ENCODE measurements at places on chromosomes 11 and 22.

- DNase-seq, result peak; percentile 79
These were observed 105.0 kb downstream of the FAT3 start for GRCh38 chr11:92329646-92330045.

GRCh38 chr11:104781719-104782376 is 116.4 kb downstream of the CASP12 start:
- DNase-seq, result no peak

- DNase-seq, result peak; percentile 47
These were observed 4.1 kb downstream of the MMP20 start for GRCh38 chr11:102620818-102621561.

- DNase-seq, result no peak
These were observed 50.7 kb upstream of the SLC35C1 start for GRCh38 chr11:45754261-45754709.

DNA sequence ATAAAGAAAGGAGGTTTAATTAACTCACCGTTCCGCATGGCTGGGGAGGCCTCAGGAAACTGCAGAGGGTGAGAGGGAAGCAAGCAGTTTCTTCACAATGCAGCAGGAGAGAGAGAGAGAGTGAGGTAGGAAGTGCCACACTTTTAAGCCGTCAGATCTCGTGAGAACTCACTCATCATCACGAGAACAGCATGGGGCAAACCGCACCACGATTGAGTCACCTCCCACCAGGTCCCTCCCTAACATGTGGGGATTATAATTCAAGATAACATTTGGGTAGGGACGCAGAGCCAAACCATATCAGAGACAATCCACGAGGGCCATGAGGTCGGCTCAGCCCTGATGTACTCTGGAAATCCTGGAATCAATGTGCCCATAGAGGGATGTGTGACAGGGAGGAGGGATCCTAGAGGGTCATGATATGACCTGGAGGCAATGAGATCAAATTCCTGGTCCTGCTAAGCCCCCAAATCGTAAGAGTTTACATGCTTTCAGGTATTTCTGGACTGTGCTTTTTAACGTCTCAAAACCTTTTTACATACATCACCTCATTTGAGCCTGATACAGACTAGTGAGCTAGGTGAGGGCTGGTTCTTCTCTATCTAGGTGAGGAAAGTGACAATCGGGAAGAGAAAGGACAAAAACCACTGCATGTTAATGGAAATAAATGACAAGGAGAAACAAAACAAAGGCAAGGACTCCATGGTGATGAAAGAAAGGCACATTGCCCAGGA is 19.5 kb upstream of the RASSF10 start:
- DNase-seq, result no peak

DNA sequence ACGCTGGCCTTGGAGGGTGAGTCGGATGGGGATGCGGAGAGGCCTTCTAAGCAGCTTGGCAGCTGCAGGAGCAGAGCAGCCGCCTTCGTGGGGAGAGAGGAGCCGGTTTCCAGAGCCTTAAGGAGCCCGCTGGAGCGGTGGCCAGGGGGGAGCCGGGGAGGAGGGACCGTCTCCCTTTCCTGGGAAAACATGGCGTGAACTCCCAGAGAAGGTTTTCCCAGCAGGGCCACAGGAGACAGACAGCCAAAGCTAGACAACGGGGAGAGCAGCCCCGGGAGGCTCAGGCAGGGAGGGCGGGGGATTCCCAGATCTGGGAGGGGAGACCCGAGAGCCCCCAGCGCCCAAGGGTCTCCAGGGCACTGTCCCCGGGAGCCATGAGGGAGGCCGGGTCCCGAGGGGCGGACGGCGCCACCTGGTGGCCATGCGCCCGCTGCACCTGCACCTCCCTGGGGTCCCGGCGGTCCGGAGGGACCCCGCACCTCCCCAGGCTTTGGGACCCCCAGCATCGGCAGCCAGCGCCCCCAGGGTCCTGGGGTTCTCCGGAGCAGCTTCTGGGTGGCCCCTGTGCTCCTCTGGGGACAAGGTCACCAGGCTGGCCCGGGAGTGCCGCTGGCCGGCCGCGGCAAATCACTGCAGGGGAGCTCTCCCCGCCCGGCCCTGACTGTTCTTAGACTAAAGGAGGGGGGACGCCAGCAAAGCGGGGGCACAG is 2.4 kb upstream of the SYT8 start:
- DNase-seq, result no peak

- DNase-seq, result no peak
These were observed 8.2 kb upstream of the SEC14L3 start for GRCh38 chr22:30479981-30480380.

DNA sequence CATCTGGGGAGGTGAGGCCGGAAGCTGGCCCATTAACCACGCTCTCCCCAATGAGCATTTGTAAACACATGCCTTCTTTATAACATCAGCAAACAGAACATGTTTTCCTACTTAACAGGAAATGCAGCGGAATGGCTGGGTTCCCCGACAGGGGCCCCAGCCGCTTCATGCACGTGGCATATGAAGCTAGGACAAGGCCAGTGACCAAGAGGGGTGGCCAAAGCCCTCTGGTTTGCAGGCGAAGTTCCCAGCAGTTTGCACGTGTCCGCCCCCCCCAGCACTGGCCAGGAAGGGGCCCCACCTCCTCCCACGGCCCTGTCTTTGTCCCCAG is 38.7 kb upstream of the LINC01488 start:
- DNase-seq, result peak; percentile 10

DNA sequence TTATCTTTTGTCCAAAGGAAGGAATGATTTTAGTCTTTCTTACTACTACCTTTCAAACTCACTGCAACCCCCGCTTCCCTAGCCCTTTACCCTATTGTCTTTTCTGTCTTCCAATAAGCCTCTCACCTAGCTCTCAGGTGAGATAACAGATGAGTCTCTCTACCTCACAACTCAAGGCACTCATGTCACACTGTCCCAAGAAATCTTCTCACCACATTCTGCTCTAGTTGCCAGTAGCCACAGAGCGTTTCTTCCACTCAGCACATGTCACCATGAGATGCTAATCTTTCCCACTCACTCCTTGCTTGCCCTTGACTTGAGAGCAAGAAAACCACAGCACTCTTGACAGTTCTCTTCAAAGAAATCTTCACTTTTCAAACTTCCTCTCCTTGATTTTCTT is 32.7 kb upstream of the TMEM41B start:
- no peak for DNase-seq

- DNase-seq, result no peak
These were observed 305.9 kb downstream of the BRD1 start for GRCh38 chr22:49521787-49522224.

GRCh38 chr11:31645747-31646146 is 136.2 kb downstream of the ELP4 start:
- peak; percentile 83 for DNase-seq

DNA sequence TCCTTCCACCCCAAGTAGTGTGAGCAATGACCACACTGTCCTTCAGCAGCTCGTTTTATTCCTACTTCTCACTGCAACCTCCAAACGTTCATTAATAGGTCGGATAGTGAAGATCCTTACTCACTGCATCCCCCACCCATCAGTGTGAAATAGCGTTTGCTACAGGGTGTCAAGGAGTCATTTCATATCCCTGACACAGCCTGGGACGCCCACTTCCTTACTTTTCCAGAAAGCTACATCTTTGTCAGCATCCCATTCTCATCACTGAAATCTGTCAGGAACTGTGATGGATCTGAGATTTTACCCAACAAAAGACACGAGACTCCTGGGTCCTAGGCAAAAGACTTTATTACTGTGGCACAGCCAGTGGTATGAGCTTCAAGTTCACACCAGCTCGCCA is 592.4 kb downstream of the NTM start:
- DNase-seq, result no peak

DNA sequence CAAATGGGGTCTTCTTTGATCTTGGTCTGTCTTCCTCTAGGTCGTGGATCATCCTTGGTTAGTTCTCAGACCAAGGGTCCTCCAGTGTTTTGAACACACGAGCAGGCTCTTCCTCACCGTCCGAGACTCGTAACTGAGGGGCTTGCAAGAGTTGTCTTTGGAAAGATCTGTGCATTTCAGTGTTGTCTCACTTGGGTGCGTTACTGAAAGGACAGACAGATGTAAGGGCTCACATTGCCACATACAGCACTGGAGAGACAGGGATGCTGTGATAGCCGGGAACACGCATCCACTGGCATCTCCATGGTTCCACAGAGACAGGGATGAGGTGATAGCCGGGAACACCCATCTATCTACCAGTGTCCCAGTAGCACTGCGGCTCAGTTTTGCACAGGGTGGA is 15.7 kb downstream of the GLB1L2 start:
- DNase-seq, result no peak

- no peak for DNase-seq
These were observed 4.4 kb downstream of the GAS2 start for GRCh38 chr11:22670830-22671229.

- DNase-seq, result no peak
These were observed 38.6 kb upstream of the CELSR1 start for GRCh38 chr22:46575911-46576555.

GRCh38 chr11:130062026-130062425 is 7.7 kb upstream of the APLP2 start:
- DNase-seq, result no peak

- no peak for DNase-seq
These were observed 38.4 kb upstream of the EMID1 start for GRCh38 chr22:29167032-29167911.

DNA sequence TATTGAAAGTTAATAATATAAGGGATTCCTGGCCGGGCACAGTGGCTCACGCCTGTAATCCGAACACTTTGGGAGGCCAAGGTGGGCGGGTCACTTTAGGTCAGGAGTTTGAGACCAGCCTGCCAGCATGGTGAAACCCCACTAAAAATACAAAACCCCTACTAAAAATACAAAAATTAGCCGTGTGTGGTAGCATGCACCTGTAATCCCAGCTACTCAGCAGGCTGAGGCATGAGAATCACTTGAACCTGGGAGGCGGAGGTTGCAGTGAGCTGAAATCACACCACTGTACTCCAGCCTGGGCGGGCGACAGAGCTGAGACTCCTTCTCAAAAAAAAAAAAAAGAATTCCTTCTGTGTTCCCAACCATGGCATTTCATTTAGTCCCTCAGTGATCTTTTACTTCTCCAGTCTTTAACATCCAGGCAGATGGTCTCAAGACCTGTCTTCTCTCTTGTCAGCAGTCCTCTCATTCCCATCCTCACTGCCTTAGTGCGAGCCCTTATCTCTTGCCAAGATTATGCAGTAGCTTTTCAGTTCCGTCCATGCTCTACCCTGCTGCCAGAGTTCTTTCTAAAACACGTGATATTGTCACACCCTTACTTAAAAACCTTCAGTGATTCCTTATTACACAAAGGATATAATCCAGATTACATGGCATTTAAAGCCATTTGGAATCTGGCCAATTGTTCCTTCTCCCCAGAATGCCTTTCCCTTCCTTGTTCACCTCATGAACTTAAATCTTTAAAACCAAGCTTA is 17.9 kb downstream of the RTN3 start:
- no peak for DNase-seq

GRCh38 chr22:23301591-23301990 is 121.3 kb downstream of the BCR start:
- no peak for DNase-seq

DNA sequence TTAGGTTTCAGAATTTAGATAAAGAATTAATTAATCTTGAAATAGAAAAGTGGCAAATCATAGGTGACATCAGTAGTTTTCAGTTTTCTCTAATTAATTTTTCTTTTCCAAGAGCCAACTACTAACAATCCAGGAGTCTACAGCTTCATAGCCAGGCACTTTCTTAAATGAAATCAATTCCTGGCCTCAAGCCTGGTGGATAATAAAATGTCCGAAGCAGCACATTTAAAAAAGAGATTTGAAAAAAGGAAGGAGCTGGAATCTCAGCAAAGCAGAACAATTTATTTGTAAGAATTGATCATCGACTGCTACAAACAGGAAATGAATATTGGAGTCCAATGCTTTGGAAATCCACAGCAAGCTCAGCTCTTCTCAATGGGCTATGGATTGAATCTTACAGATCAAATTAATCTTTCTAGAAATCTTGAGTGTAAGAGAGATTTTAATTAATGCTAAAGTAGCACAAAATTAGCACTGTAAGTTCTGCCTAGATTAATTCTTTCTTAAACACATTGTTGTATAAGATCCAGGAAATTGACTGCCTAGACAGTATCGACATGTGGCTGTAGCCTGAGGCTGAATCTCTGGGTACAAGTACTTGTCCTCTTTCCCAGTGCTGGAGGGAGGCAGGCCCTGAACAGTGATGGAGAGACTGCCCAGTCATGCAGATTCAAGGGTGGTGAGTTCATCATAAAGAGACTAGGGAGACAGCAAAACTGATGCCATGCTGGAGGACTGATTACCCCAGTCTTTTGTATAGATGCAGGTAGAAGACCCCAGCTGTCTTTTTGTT is 167.8 kb upstream of the POU2AF2 start:
- DNase-seq, result no peak

- DNase-seq, result no peak
These were observed 46.5 kb upstream of the SOX6 start for GRCh38 chr11:16402654-16403447.

GRCh38 chr11:131204765-131205380 is 165.5 kb upstream of the NTM start:
- DNase-seq, result no peak

DNA sequence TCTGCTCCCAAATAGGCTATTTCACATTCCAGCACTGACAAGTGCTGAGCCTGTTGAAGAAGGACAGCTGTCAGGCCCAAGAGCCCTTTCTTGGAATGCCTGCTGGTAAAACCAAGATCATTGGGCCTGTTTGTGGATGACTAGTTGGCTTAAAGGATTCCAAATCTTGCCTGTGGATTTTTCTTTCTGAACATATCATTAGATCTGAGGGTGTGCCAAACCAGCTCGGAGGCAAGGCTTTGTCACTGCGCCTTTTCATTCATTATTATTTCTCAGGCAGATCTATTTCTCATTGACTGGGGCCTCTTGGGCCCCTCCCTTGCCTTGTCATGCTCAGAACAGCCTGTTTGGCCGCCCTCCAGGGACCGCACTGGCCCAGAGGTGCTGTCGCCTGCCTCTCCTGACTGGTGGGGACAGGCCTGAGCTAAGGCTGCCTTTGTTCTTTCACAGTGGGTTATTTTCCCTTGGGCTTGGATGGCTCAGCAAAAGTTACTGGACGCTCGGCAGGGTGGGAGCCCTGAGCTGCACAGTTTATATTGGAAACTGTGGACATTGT is 222.7 kb upstream of the SESN3 start:
- peak; percentile 3 for DNase-seq

DNA sequence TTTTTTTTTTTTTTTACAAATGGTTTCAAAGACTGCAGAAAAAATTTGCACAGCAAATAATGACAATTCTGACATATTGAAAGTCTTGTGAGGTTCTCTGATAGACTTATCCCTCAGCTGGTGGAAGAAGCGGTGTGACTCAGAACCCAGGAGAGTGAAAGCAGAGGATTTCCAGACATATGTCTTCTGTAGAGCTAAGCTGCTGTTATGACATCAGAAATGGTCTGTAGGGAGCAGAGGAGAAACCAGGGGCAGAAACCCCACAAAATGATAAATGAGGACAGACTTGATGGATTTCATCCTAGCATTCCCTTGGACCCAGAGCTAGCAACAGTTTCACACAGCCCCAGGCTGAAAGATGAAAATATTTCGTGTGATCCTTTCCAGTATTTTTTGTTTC is 582.6 kb downstream of the METTL15 start:
- no peak for DNase-seq

GRCh38 chr11:61814958-61815789 is 1.6 kb downstream of the FADS1 start:
- DNase-seq, result peak; percentile 93

GRCh38 chr11:35615921-35616900 is 2.0 kb upstream of the FJX1 start:
- DNase-seq, result no peak
